Mesenchymal stem cell (in vitro differentiated cells and primary cell): ENCODE measurements at places on chromosomes 1 and 21.

DNA sequence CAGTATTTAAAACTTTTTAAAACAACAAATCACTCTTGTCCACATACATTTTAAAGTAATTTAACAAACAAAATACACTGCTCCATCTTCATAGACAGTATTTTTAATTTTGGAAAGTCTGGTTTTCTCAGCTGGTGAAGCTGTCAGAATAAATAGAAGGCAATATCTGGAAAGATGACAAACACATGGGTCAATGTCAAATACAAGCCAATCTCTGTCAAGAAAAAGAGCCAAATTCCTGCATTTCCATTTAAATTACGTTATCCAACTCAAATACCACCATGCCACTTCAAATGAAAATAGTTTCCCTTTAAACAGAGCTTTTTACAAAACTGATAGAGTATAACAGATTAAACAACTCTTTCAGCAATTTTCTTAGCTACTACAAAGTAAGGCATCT is 176.5 kb downstream of the RERE start:
- no peak for DNase-seq

DNA sequence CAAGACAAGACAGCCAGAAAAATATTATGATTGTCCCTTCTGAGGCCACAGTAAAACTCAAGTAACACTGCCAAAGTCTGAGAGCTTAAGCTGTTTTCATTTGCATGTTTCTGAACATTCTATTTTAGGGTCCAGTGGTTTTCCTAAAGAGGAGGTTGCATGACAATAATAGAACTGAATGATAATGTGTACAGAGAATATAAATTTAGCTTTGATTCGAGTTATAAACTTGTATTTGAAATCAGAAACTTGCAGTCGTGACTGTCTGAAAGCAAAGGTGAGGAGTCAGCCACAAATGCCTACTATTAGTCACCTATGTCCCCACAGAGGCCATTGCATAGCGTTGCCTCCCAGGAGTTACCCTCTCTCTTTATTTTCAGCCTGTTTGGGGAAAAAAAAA is 363.1 kb upstream of the ADGRL2 start:
- DNase-seq: peak; percentile 29

DNA sequence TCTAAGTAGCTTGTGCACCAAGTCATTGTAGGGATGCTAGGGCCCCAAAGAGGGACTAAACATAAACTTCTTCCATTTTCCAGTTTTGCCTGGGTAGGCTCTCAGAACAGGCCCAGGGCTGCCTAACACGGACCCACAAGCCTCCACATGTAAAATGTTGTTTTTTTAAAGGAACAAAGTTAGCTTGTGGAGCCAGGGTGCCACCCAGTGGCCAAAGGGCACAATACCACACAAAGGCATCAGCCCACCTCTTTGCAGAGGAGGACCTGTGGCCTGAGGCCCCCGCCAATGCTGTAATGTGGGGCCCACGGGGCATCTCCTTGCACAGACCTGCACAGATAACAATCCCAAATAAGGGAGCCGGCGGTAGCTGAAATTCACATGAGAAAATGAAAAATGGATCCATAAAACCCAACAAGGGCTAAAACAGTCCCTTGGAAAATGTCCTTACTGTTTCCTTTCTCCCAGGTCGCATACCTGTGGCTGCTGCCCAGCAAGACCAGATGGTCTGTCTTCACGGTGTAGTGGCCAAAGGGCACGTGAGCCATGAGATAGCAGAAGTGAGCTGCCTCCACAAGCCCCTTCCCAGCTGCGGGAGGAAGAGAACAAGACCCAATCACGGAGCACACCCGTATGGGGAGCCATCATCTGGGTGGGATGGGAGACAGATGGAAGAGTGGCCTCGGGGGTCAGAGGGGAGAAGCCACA is 23.8 kb downstream of the SEC16B start:
- DNase-seq: peak; percentile 65

DNA sequence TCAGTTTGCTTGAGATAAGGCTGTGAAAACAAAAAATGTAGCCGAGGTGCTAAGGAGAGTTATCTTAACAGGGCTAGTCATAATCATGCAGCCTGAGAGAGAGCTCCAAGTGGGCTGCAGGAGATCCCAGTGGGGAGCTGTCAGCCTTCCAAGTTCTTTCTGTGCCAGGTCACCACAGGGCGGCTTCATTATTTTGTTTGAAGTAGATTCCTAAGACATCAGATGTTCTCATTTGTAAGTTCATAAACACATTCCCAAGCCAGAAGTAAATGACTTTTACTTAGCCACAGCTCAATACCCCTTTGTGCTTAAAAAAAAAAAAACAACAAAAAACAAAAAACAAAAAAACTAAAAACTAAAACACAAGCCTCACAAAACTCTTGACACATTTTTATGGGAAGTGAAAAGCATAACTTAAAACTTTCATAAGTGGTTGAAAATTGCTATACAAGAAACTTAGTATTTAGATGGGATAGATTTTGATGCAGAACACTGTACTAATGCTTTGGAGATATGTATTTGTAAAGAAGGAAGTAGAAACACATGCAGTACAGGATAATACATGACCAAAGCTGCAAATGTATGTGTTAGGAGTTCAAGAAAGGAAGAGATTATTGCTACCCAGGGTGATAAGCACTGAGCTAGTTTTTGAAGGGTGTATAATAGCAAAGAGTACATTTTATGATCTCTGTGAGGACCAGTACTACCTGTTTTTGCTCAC is 8.6 kb downstream of the CDC14A start:
- DNase-seq: peak; percentile 22
